GM12878 (cell line): ENCODE measurements at places on chromosomes 2 and 18. TPM values are rescaled to one million over a fixed set of nuclear protein-coding genes. Genes with fewer than 3 reads are reported as not detected.
A peak's percentile ranks its signal among the peaks of the same experiment; 100 is the strongest.

DNA sequence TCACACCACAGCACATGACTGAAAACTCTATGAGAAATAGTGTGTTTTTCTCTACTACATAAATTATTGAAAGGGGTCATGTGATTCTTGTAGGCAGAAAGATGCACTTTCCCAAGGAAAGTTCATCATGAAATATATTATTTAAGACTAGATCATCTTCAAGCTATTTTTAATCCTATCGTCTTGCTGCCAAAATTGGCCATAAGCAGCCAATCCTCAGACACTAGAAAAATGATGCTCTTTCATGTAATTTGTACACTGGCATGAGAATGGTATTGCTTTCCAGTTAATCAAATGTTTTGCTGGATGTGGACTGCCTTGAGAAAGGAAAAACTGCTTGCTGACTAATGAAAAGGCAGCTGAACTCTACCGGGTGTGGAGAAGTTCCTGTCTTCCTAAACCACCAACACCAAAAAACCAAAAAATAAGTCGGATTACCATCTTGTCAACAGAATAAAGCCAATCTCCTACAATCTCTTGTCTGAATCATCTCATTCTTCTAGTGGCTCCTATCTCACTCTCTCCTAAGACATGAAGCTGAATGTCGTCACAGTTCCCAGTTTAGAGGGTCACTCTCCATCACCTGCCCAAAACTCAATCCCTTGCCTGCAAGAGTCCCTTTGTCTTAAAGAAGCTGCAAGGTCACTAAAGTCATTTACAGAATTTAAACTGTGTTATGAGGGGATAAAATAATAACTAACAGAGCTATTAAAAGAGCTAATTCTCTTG, 5.3 kb downstream of the BCL2 start:
- H3K27ac ChIP-seq, result peak overlapping the region; percentile 90
- peaks cover 20% of the 10 kb centered on the region for H3K4me1 ChIP-seq
- H3K4me3 ChIP-seq, result peak overlapping the region; percentile 98
- DNase-seq, result no peak

GRCh38 chr2:85890522-85891176, 1.9 kb upstream of the ST3GAL5 start:
- DNase-seq, result no peak
- H3K36me3 ChIP-seq, result no peaks in the 10 kb centered on the region
- H3K27ac ChIP-seq, result no peak overlapping the region

DNA sequence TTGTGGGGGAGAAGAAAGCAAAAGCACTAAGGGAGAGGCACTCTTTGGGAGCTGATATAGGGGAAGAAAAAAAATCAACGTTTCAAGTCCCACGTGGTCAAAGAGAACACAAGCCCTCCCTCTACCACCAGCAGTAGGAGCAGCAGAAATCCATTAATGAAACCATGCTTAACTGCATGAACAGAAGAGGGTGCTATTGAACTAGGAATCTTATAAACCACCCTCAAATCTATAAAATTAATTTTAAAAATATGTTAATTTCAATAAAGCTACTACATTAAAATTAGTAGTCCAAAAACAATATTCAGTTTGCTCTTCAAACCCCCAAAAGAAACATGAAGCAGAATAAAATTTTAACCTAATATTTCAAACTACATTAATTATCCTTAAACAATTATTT, 147.8 kb downstream of the TMEM18 start:
- H3K27me3 ChIP-seq, result no peaks in the 10 kb centered on the region
- DNase-seq, result no peak
- H3K4me1 ChIP-seq, result no peaks in the 10 kb centered on the region
- H3K36me3 ChIP-seq, result no peaks in the 10 kb centered on the region
- H3K4me3 ChIP-seq, result no peak overlapping the region

GRCh38 chr2:180980943-180981911, 822 bp downstream of the UBE2E3 start:
- H3K27ac ChIP-seq, result 0 out of 2 replicates have a peak overlapping the region, but pooled peaks have one; percentile 10
- H3K36me3 ChIP-seq, result no peaks in the 10 kb centered on the region
- no peak for DNase-seq

Gene RAB17
- polyA plus RNA-seq, result not detected in 2 replicates

GRCh38 chr2:221710744-221711143, 138.6 kb upstream of the EPHA4 start:
- no peaks in the 10 kb centered on the region for H3K27me3 ChIP-seq
- no peaks in the 10 kb centered on the region for H3K4me1 ChIP-seq
- no peak for DNase-seq
- H3K36me3 ChIP-seq, result no peaks in the 10 kb centered on the region
- no peak overlapping the region for H3K27ac ChIP-seq
- no peak overlapping the region for H3K4me3 ChIP-seq

Gene MERTK
- polyA plus RNA-seq, result 0.39 and 0.43 TPM in 2 replicates

GRCh38 chr2:203328760-203329540, 756 bp downstream of the ABI2 start:
- H3K27me3 ChIP-seq, result no peaks in the 10 kb centered on the region
- no peaks in the 10 kb centered on the region for H3K4me1 ChIP-seq
- H3K27ac ChIP-seq, result peak overlapping the region; percentile 45
- H3K4me3 ChIP-seq, result peak overlapping the region; percentile 81

GRCh38 chr2:149258531-149258930, 71.9 kb upstream of the LYPD6 start:
- no peak overlapping the region for H3K27ac ChIP-seq
- DNase-seq, result no peak
- H3K4me3 ChIP-seq, result no peak overlapping the region
- H3K27me3 ChIP-seq, result no peaks in the 10 kb centered on the region
- no peaks in the 10 kb centered on the region for H3K4me1 ChIP-seq
- H3K36me3 ChIP-seq, result no peaks in the 10 kb centered on the region

DNA sequence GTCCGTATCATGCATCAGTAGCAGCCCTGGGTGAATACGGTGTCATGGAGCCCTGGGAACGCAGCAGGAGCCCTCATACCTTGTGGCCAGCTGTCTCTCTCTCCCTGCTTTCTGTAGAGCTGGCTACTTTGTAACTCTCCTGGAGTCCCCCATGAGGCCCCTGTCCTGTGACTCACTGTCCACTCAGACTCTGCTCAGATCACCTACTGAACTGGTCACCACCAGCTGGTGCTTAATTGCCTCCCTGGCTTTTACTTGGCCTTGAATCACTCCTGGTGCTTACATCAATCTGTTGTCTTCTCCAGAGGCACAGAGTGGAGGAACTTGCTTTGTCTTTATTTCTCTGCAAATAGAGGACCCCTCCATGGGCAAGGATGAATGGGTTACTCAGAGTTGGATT, 172.7 kb downstream of the HRH4 start:
- peaks cover 1% of the 10 kb centered on the region; the same call in 1 of the 2 replicates for H3K27me3 ChIP-seq
- no peak overlapping the region for H3K4me3 ChIP-seq
- no peak for DNase-seq
- H3K27ac ChIP-seq, result no peak overlapping the region
- H3K36me3 ChIP-seq, result no peaks in the 10 kb centered on the region

GRCh38 chr2:186599186-186599778, 9.4 kb downstream of the ITGAV start:
- no peak overlapping the region for H3K4me3 ChIP-seq
- DNase-seq, result no peak
- H3K27me3 ChIP-seq, result no peaks in the 10 kb centered on the region
- no peak overlapping the region for H3K27ac ChIP-seq
- no peaks in the 10 kb centered on the region for H3K4me1 ChIP-seq

- H3K4me3 ChIP-seq, result no peak overlapping the region
- no peaks in the 10 kb centered on the region; the same call in 1 of the 2 replicates for H3K4me1 ChIP-seq
- no peak overlapping the region for H3K27ac ChIP-seq
- DNase-seq, result no peak
Measured at GRCh38 chr18:49016648-49017539, 66.1 kb upstream of the SMAD7 start.

DNA sequence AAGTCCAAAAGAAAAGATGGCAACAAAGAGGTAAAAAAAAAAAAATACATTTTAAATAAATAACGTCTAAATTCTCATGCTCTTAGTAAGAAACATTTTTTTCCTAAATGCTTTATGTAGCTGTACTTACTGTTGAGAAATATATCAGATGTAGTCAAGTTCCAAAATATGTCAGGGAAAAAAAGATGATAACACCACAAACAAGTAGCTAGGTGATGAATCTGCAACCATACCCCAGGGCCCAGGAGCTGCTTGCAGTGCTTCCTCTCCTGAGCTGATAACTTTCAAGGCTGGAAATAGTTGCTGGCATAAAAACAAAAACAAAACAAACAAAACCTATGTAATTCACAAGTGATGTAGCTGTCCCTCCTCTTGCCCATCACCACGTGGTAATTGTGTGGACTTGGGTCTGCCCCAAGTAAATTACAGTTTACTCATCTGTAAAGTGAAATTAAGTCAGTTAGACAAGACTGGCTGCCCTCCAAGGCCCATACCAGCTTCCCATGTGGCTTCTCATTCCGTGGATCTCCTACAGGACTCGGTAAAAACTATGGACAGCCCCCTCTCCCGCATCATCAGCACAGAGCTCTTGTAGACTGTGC, 82.6 kb downstream of the SP100 start:
- peaks cover 10% of the 10 kb centered on the region; the same call in 1 of the 2 replicates for H3K4me1 ChIP-seq
- H3K36me3 ChIP-seq, result peaks cover 27% of the 10 kb centered on the region
- DNase-seq, result no peak
- H3K27ac ChIP-seq, result no peak overlapping the region
- H3K27me3 ChIP-seq, result no peaks in the 10 kb centered on the region
- no peak overlapping the region for H3K4me3 ChIP-seq

DNA sequence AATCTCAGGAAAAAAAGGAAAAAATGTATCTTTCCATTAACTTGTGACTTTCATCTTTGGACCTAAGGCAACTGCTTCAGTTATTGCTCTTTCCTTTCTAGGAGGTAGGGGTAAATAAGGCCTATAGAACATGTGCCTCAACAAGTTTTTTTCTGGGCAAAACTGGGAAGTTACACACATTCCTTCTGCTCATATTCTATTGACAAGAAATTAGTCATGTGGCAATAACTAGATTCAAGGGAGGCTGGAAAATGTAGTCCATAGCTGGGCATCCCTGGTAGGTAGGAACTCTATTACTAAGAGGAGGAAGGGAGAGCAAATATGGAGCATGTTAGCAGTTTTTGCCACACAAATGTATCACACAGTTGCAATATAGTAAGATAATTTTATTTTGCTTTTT, 37.7 kb upstream of the NEMP2 start:
- no peaks in the 10 kb centered on the region for H3K4me1 ChIP-seq

Gene RAB6C
- not detected in 2 replicates for polyA plus RNA-seq

Gene LINC00305
- not detected in 2 replicates for polyA plus RNA-seq

DNA sequence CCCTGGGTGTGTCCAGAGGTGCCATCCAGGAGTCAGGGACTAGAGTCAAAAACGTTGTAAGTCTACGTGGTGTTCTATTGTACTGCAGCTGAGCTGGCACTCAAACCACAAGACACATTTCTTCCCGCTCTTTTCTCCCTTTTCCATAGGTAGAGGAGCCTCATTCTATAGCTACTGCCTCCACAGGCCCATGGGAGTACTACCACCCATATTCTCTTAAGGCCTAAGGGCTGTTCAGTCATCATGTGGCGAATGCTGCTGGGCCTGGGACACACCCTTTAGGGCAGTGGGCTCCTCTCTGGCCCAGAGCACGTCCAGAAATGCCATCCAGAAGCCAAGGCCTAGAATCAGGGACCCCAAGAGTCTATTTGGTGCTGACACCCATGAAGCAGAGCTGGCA, 1271.7 kb downstream of the CNTNAP5 start:
- no peaks in the 10 kb centered on the region for H3K4me1 ChIP-seq
- no peaks in the 10 kb centered on the region for H3K36me3 ChIP-seq
- no peak for DNase-seq
- H3K4me3 ChIP-seq, result no peak overlapping the region
- H3K27ac ChIP-seq, result no peak overlapping the region

- no peak overlapping the region for H3K27ac ChIP-seq
- DNase-seq, result no peak
- H3K36me3 ChIP-seq, result no peaks in the 10 kb centered on the region; the same call in 1 of the 2 replicates
- no peaks in the 10 kb centered on the region for H3K27me3 ChIP-seq
- peaks cover 19% of the 10 kb centered on the region for H3K4me1 ChIP-seq
Measured at GRCh38 chr18:46246101-46246500, 141.9 kb downstream of the HAUS1 start.

Gene GALNT5
- 0.17 and 0.25 TPM in 2 replicates for polyA plus RNA-seq

DNA sequence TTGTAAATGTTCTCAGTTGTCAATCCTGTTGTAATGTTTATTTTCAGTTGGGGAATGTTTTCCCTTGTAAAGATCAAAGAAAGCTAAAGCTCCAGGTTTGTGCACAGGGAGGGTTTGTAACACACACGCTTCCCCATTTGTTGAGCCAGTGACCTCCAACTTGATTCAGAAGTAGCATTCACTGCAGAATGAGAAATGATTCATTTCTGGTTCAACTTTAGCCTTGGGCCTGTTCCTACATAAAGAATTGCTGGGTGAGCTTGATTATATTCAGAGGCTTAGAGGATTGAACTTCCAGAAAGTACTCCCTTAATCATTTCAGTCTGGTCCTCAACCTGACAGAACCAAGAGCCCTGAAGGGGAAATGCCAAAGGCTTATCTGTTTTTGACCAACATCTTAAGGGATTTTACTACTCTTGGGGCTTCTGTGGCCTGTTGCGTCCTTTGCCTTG, 70.6 kb upstream of the CAVIN2 start:
- H3K27ac ChIP-seq, result no peak overlapping the region
- H3K4me3 ChIP-seq, result no peak overlapping the region
- peaks cover 4% of the 10 kb centered on the region; the same call in 1 of the 2 replicates for H3K27me3 ChIP-seq
